ENCODE measurements at places on chromosomes 2 and 18. TPM values are rescaled to one million over a fixed set of nuclear protein-coding genes. Genes with fewer than 3 reads are reported as not detected.

Gene CNDP1
- not detected for total RNA-seq

Gene WNT10A
- total RNA-seq: 0.06 TPM

Gene MAP2
- total RNA-seq: 0.23 TPM

Gene CIB4
- not detected for total RNA-seq

Gene SOWAHC
- total RNA-seq: 7.3 TPM

Gene C2orf74
- 31.6 TPM for total RNA-seq

Gene ASB3
- total RNA-seq: 16.9 TPM

Gene GALNT14
- total RNA-seq: not detected

Gene UGT1A6
- total RNA-seq: not detected

Gene SKOR2
- not detected for total RNA-seq

Gene IL36RN
- not detected for total RNA-seq

- no peak for DNase-seq
These were observed 89.4 kb upstream of the TAF1B start for GRCh38 chr2:9753665-9754531.

DNA sequence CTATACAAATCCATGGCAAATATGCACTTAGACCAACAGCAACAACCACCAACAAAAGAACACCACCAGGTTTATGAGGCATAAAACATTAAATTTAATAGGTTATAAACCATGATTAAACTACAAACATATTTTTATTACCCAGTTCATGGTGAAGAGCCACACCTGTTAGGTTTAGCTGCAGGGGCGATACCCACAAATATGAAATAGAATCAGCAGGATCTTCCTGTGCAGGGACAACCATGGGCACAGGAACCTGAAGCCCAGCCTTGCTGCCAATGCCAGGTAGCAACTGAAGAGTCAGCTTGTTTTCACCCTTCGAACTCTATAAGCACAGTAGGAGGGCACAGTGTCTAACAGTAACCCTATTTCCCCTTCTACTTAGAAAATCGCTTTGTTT is 675.0 kb downstream of the SATB2 start:
- no peak for DNase-seq

DNA sequence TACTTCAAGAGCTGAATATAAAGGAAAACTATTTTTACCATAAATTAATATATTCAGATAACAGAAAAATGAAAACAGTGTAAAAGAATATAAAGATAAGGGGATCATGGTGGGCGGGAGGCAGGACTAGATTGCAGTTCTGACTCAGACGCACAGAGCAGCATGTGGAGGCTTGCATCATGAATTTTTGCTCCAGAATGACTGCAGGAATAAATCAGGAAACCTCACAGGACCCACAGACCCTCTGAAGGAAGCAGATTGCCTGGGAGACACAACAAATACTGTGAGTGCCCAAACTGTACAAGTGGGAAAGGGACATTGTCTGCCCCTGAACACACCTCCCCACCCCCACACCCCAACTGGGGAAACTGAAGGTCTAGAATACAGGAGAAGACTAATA is 19.2 kb upstream of the SIGLEC15 start:
- no peak for DNase-seq

- no peak for DNase-seq
These were observed 25.9 kb upstream of the LCLAT1 start for GRCh38 chr2:30421026-30421603.

DNA sequence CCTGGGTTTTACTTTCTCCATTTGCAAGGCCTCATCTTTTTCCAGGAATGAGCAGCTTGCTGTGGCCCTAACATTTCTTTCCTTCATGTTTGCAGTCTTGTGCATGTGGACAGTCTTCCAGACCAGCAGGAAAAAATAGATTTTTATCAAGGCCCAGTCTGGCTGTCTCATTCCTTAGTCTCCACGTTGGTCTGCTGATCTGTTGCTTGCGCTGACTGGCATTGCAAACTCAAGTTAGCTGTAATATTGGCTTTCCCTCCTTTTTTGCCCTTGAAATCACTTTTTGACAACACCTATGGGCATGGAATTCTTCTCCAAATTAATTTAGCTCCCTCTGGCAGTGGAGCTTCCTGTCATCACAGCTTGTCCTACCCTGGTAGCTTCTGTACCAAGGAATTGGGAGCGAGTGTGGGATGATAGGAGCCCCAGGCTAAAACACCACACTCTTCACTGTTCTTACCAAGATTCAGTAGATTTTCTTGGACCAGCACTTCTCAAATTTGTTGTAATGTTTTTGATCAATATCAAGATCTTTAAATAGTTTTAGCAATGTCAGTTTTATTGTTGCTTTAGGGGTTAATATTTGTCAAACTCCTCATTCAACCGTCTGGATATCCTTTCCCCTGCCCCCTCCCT is 48.2 kb downstream of the DIS3L2 start:
- no peak for DNase-seq

GRCh38 chr2:131394147-131394931 is 30.4 kb upstream of the RAB6D start:
- no peak for DNase-seq

DNA sequence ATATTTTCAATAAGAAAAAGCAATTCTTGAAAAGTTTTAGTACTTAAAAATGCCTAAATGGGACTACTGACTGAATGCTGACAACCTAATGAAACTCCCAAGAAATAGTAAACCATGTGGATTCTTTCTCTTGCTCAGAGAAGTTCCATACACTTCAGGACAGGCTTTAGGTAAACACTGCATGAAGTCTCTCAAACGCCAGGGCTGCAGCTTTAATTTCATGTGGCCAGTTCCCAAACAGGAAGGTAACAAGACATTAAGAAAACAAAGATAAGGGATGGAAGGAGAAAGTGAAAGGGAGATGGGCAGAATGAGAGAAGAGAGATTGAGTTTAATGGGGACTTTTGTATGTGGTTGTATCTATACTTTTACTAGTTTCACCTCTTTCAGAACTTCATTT is 734.7 kb upstream of the PKDCC start:
- DNase-seq: no peak

DNA sequence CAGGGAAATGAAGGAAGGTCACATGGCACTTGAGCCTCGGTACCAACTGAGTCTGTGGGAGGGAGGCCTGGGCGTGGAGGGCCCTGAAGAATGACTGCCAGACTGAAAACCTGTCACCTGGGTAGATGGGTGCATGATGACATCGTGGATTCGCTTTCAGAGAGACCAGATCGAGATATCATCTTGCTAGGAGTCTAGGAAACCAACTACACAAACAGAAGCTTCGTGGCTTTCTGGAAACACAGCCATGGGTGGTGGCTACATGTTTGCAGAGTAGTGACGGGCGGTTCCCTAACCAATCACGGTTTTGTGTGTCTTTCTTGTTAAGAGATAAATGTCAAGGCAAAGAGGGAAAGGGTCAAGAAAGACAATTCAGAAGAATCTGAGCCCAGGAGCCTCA is 155.0 kb downstream of the EIPR1 start:
- DNase-seq: no peak

- DNase-seq: peak; percentile 92
These were observed 88.1 kb upstream of the KLF7 start for GRCh38 chr2:207253666-207254345.

- no peak for DNase-seq
These were observed 572.9 kb upstream of the SLC8A1 start for GRCh38 chr2:41024816-41025215.

DNA sequence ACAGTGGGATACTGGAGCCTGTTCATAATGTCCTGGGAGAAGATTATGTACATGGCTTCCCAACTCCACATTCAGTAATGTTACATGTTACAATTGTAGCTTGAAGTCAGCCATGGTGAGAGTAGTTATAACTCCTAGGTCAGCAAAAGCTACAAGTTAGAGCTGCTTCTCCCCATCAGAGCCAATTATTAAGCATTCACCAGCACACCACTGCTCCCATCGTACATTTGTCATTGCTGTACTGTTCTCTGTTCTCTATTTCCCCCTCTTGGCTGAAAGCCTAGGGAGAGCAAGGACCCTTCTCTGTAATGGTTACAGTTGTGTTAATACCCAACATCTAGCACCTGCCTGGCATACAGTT is 5.3 kb upstream of the TLK1 start:
- DNase-seq: no peak

GRCh38 chr18:7190547-7191156 is 40.2 kb upstream of the LRRC30 start:
- DNase-seq: no peak

- no peak for DNase-seq
These were observed 76.3 kb downstream of the CAPN13 start for GRCh38 chr2:30730736-30731647.

DNA sequence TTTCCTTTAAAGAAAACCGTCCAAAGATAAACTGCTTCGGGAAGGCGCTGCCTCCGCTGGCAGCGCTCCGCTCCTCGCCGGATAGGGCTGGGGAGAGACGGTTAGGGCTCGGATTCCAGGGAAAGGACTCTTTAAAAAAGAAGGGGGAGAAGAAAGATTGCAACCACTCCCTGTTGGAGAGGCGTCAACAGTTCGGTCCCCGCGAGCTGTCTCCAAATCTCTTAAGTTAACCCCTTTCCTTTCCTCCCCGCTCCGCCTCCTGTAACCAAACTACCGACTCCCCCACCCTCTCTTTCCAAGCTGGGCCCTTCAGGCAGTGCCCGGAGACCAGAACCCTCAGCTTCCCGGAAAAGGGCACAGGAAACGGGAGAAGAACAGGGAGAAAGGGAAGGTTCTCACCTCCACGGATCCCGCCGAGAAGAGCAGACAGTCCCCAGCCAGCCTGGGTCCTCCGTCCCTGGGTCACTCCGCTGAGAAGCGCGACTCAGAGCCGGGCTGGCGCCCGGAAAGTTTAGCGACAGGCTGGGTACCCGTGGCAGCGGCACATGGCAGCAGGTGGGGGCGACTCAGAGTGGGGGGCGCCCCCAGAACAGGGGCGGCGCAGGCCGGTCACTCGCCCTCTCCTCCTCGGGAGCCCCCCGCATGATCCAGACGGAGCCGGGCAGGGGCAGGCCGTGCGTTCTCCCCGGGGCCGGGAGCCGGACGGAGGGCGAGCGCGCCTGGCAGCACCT is 675 bp downstream of the FZD5 start:
- DNase-seq: peak; percentile 39

DNA sequence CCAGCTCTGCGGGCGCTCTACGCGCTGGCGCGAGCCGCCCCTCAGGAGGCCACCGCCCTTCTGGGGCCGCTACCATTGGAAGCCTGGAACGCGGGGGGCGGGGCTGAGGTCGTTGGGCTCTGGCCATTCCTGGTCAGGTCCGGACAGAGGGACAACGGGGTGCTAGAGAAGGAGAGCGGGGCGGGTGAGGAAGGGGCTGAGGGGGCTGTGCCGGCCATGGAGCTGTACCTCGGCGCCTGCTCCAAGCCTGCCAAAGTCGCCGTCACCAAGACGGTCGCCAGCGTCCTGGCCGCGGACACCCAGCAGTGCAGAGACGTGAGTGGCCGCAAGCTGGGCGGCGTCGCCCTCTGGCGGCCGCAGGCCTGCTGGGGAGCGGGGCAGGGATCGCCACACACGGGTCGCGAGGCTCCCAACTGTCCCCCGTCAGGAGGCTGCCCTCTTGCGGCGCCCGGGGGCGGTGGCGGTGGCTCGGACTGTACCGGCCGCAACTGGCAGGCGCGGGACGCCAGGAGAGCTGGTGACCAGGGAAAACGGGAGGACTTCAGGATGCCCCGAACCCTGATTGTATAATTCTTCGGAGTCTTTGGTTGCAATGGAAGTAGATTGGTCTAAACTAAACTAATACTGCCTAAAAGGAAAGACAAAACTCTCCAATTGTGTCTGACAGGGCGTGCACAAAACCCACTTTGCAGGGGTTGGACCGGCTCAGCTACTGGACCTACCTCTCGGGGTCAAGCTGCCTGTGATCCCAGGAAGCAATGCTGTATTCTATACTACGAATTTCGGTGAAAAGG is at the start of gene FSIP2:
Gene FSIP2 (plus strand): TSS at position 126 of the 794 bp plus-strand sequence. CDS start 91 bp downstream, at position 217.
- peak; percentile 65 for DNase-seq

DNA sequence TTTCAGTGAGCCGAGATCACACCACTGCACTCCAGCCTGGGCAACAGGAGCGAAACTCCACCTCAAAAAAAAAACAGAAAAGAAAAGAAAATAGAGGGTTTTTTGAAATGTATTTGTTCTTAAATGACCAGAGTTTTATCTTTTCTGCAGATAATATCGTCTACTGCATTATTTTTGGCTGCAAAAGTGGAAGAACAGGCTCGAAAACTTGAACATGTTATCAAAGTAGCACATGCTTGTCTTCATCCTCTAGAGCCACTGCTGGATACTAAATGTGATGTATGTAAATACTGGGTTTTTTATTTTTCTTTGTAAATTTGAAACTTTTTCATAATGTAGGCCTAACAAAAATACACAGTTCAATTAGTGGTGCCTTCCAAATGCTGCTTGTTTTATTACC is 18.1 kb downstream of the CCNT2 start:
- DNase-seq: no peak

GRCh38 chr2:232038881-232039485 is 77.5 kb downstream of the DIS3L2 start:
- no peak for DNase-seq

DNA sequence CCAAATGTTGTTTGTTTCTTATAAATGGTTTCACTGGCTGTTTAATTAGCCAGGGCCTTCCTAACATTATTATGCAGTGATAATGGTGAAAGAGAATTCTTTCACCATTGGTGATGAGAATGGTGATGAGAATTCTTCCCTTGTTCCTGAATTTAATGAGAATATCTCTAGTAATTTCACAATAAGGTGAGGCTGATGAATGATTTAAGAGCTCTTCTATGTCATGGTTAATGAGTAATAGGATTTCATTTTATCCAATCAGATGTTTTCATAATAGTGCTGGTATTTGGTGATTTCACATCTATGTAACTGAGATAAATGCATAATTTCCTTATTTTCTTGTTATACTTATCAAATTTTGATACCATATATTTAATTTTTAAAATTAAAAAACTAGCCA is 535.7 kb upstream of the ZEB2 start:
- no peak for DNase-seq

DNA sequence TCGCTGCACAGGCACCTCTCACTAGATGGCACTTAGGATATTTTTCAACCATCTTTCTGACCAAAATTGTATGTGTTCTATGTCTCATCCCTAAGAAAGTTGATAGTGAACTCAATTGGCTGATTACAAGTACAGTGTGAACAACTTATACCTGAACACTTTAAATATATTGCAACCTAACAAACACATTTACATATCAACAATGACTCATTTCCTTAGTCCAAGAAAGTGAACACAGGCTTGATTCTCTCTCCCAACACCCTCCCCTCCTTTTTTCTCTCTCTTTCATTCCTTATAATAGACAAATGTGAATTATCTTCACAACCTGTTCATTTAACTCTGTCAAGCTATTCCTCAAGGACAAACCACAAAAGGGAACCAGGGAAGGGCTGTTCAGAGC is 192.0 kb downstream of the SLC8A1 start:
- no peak for DNase-seq

GRCh38 chr2:241869087-241869961 is at the start of gene RTP5:
TSS of gene RTP5 (plus strand) at chr2:241869729. CDS start at chr2:241869757, 28 bp downstream.
- DNase-seq: no peak

- DNase-seq: no peak
These were observed 68.2 kb downstream of the ZNF516 start for GRCh38 chr18:76426737-76427305.

Data from LHCN-M2 (cell line).